ENCODE measurements at places on chromosomes 12 and 14. TPM values are rescaled to one million over a fixed set of nuclear protein-coding genes. Genes with fewer than 3 reads are reported as not detected.

The KCNC2 gene
- not detected for polyA plus RNA-seq

The MYL6B gene
- polyA plus RNA-seq: 28.6 TPM

The SOX5 gene
- 5.1 TPM for polyA plus RNA-seq

The MYF6 gene
- polyA plus RNA-seq: 0.31 TPM

The TCL1A gene
- polyA plus RNA-seq: not detected

The HSPB8 gene
- polyA plus RNA-seq: 1.0 TPM

The CLEC1B gene
- polyA plus RNA-seq: not detected

DNA sequence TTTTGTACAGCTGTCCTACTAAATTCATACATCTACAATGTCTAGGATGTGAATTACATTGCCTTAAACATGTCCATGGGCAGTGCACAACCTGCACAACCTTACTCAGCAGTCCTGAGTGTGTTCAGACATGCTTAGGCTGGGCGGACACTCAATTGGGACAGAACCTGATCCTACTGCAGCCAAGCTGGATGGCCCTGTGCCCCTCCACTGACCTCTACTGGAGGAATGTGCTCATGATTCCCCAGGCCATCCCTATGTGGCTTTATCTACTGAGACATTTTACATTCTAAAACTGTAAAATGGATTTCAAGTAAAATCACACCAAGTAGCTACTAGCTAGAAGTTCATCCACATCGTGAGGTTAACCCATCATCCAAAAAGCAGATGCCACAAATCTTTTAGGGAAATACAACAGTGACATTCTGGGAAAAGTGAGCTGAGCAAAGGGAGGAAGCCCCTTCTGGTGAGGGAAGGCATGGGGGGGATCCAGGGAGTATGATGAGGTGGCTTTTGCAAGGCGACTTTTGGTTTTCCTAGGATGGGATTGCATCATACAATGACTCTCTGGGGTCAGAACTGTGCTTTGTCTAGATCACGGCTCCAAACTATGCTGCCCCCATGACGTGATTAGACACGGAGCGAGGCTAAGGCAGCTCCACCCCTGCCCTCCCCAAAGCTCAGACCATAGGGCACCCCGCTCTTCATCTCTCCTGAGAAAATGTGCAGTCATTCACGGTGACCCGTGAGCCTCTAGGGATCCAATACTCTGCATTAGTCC, 911.7 kb upstream of the TMEM132C start:
- DNase-seq: no peak

GRCh38 chr12:121858318-121858661, 369 bp downstream of the HPD start:
- no peak for DNase-seq

DNA sequence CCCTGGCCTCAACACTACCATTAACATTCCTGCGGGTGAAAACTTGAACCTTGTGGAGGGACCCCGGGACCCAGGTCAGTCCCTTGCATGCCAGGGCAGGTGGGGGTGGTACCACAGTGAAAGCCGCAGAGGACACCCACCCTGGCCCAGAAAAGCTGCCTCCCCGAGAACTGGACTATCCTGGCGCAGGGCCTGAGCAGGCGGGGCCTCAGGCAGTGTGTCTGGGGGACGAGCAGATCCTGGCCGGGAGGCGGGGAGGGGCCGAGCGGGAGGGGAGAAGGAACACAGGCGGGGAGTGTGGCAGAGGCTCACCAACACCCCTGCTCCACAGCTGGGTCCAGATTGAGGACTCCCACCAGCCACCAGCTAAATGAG, 10.0 kb downstream of the AHNAK2 start:
- DNase-seq: no peak

DNA sequence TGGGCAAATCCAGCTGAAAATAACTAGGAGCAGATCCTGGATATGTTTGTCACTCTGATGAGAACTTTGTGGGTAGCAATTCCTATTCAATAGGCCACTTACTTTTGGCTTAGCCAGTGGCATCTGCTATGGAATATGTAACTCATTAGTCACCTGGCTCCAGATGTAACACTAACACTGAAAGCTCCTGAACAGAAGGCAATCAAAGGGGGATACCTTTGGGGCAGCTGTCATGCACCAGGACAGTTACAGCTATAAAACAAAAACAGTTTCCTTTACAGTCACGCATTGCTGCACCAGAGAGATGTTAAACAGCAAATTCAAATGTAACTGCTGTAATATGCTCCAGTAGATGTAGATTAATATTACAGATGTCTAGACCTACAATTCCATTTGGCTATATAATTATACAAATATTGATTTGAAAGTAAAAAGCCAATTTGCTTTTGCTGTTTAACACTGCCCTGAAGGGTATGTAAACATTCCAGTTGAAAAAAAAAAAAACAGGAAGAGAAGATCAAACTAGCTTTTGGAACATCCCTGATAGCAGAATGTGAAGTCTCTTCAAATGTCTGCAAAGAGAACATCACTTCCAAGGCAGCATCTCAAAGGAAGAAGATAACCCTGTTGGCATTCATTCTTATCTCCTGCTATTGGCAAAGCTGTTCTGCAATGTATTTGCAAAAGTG, 18.4 kb downstream of the RACGAP1 start:
- no peak for DNase-seq

DNA sequence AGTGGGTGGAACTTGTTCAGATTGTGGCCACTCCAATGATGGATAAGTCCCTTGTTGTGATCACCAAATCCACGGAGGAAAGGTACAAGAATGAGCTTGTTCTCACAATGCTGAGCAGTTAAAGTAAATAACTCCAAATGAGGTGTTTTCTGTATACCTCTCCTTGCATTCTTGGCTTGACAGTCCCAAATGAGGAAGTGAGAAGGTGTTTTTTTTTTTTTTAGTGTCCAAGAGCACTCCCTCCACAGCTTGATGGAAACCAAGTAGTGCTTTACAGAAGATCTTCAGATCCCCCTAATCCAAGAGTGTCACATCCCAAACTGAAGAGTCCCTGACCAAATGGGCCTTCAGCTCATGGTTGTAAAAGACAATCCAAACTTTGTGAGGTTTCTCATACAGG, 153.6 kb downstream of the ATP23 start:
- no peak for DNase-seq

GRCh38 chr12:116236148-116236731, 41.3 kb downstream of the MED13L start:
- peak; percentile 67 for DNase-seq

- DNase-seq: peak; percentile 8
Measured at GRCh38 chr14:73888460-73888725, 1.7 kb downstream of the ZNF410 start.

DNA sequence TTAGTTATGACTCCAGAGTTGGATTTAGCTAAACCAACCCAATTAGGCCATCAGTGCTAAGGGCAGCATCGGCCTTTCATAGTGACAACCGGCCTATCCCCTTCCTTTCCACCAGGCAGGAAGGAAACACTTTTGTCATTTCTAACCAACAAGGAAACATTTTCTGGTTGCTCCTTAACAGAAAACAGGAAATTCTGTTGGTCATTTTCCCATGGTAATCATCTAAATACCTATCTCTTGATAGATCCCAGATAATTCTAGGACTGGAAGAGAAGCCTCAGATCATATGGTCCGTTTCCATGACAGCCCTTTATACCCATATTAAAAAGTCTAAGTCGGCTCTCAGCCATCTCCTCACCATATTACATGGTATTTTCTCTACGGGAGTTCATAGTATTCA, 79.2 kb upstream of the USP44 start:
- DNase-seq: no peak

DNA sequence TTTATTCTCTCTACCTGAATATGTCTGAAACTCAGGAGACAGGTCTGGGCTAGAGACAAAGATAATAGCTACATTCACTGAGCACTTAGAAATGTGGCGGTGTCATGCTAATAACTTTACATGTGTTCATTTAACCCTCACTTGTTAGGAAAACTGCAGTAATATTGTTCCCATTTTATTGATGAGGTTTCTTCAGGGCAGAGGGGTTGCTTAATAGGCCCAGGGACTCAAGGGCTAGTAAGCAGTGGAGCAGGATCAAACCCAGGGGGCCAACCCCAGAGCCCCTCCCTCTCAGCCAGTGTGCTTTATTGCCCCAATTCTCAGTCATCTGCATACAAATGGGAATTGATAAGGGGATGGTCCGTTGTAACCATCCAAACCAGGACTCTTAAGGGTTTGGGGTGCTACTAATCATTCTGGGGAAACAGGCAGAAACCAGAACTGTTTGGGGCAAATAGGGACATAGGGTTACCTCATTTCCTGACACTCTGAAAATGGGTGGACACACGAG, 142.8 kb upstream of the AMIGO2 start:
- peak; percentile 21 for DNase-seq

- no peak for DNase-seq
Measured at GRCh38 chr14:36570065-36570464, 12.3 kb downstream of the NKX2-8 start.

- no peak for DNase-seq
Measured at GRCh38 chr14:98688446-98688845, 583.6 kb downstream of the BCL11B start.

GRCh38 chr12:91133871-91134270, 22.6 kb upstream of the LUM start:
- no peak for DNase-seq

DNA sequence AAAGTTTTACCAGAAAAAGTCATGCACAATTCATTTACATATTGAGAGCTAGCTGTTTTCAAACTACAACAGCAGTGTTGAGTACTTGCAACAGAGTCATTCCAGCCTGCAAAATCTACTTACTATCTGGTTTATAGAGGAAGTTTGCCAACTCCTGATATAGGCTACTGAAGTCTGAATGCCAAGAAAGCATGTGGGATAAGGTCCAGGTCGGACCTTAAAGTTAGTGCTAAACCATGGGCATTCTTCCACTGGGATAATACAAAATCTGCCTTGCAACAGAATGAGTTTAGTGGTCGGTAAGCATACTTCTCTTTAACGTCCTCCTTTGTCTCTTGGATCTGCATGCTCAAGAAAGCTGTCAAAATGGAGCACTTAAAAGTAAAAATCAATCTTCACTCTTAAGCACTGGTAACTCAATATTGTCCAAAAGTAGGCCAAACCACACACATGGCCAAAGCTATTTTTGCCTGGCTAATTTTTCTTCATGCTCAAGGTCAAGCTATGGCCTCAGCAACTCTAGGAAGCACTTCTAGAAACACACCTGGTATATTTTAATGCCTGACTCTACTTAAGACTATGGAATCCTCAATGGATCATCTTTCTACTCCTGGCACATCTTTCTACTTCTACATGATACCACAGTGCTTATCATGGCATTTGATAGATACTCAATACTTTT, 364.9 kb upstream of the KITLG start:
- no peak for DNase-seq

GRCh38 chr12:91920276-91920675, 225.4 kb downstream of the BTG1 start:
- DNase-seq: no peak

DNA sequence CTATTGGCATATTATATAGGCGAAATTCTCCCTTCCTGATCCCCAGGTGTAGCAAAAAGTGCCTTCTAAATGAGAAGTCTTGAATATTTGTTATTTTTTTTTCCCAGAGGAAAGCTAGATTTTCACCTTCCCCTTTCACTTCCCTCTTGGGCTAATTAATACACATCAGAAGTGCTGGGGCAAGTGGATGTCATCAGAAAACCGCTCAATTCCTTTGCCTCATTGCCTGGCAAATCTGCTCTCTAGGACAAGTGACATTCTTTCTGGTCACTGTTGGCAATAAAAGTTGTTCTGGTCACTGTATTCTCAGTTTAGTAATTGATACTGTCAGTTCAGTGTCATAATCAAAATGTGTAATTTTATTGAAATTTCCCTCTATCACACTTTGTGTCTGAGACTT, 174.5 kb downstream of the ETNK1 start:
- DNase-seq: no peak

GRCh38 chr14:96590190-96590864, 88.1 kb downstream of the PAPOLA start:
- no peak for DNase-seq

DNA sequence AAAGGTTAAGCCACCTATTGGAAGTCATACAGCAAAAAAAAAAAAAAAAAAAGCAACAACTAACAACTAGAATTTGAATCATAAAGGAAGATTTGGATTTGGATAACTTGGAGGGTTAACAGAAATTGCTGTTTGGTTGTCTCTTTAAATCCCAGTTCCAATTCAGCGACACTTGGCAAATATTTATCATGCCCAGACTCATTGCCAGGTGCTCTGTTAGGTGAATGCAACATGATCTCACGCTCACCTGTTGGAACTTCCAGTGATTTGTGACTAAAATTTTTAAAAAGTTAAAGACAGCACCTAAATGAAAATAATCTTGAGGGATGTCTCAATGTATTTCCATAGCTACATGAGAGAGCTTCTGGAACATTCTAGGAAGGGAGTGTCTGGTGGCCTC, 103.7 kb downstream of the TBX3 start:
- DNase-seq: no peak

DNA sequence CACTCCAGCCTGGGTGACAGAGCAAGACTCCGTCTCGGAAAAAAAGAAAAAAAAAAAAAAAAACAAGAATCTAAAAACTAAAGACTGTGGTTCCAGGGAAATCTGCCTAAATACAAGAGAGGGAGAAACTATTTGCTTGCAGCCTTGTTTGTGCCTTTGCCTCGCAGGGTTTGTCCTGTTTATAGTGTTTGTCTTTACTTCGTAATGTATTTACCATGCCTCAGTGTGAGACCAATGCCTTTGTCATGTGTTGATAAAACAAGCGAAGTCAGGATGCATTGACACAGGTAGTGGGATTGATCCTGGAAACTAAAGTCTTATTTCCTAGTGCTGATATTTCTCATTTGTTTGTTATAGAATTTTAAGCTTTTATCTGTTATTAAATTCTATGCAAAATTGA, 199.0 kb downstream of the EXOC5 start:
- DNase-seq: no peak

DNA sequence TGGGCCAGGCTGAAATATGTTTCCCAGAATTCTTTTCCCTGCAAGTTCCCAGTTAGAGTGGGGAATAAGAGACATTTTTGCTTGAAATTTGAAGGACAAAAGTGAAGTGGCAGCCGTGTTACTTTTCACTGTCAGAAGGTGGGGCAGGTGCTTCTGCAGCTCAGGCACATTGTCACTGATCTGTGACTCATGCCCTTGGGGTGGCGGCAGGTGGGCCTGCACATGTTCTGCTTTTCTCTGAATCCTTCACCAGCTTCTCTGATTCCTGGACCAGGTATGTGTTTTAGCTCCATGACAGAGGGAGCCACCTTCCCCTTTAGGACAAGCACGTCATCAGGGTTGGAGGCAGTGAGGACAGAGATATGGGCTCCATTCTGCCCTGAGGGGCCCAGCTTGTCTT, 11.7 kb upstream of the KCNA5 start:
- no peak for DNase-seq

GRCh38 chr12:25051656-25052195, 102.8 kb upstream of the BCAT1 start:
- DNase-seq: peak; percentile 3

- no peak for DNase-seq
Measured at GRCh38 chr12:107761502-107761904, 566 bp upstream of the PRDM4 start.

DNA sequence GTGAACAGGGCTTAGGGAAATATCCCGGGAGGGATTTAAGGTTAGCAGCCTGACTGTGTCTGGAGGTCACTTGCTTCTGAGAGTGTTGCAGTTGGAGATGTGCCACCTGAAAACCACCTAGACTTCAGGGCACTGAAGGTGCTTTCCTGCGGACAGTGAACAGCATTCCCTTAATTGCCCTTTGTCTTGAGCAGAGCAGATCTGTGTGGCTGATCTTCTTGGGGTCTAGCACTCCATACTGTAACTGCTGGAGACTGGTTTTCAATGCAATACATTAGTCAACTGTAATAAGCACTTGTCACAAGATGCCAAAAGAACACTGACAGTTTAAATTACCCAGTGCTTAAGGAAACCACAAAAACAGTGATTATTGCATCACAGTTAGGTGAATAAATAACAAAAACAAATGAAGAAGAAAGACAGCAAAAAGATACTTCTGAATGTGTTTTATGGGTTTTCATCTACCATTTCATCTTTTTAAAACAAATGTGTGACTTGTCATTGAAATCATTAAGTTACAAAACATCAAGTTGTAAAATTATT, 111.8 kb downstream of the PRIMA1 start:
- no peak for DNase-seq

Measured in small intestine (tissue), 16 donors.